Purkinje cell (primary cell): ENCODE measurements at places on chromosomes 16 and 17. TPM values are rescaled to one million over a fixed set of nuclear protein-coding genes. Genes with fewer than 3 reads are reported as not detected.

HYDIN gene
- 0.80 and 1.9 TPM in 2 replicates for polyA plus RNA-seq

ASPA gene
- polyA plus RNA-seq, result 4.4 and 9.6 TPM in 2 replicates

GHDC gene
- polyA plus RNA-seq, result 0.25 and 1.2 TPM in 2 replicates

CDR2L gene
- 7.2 and 13.0 TPM in 2 replicates for polyA plus RNA-seq

RBFOX1 gene
- 38.3 and 61.6 TPM in 2 replicates for polyA plus RNA-seq

TP53TG3F gene
- polyA plus RNA-seq, result not detected in 2 replicates

SLC38A8 gene
- polyA plus RNA-seq, result not detected in 2 replicates

HS3ST4 gene
- 2.5 and 8.8 TPM in 2 replicates for polyA plus RNA-seq

ZNF174 gene
- polyA plus RNA-seq, result 4.3 and 10.4 TPM in 2 replicates

GPT2 gene
- polyA plus RNA-seq, result 7.0 and 14.0 TPM in 2 replicates

IRX5 gene
- polyA plus RNA-seq, result 1.2 TPM in 2 replicates

SDK2 gene
- polyA plus RNA-seq, result 0.04 and 0.39 TPM in 2 replicates

FA2H gene
- not detected in 2 replicates for polyA plus RNA-seq

TMEM256 gene
- polyA plus RNA-seq, result 148 and 161 TPM in 2 replicates

RRN3 gene
- 19.1 and 29.0 TPM in 2 replicates for polyA plus RNA-seq

SMIM36 gene
- polyA plus RNA-seq, result not detected in 2 replicates
